ENCODE measurements at places on chromosomes 6 and 20. TPM values are rescaled to one million over a fixed set of nuclear protein-coding genes. Genes with fewer than 3 reads are reported as not detected.

DNA sequence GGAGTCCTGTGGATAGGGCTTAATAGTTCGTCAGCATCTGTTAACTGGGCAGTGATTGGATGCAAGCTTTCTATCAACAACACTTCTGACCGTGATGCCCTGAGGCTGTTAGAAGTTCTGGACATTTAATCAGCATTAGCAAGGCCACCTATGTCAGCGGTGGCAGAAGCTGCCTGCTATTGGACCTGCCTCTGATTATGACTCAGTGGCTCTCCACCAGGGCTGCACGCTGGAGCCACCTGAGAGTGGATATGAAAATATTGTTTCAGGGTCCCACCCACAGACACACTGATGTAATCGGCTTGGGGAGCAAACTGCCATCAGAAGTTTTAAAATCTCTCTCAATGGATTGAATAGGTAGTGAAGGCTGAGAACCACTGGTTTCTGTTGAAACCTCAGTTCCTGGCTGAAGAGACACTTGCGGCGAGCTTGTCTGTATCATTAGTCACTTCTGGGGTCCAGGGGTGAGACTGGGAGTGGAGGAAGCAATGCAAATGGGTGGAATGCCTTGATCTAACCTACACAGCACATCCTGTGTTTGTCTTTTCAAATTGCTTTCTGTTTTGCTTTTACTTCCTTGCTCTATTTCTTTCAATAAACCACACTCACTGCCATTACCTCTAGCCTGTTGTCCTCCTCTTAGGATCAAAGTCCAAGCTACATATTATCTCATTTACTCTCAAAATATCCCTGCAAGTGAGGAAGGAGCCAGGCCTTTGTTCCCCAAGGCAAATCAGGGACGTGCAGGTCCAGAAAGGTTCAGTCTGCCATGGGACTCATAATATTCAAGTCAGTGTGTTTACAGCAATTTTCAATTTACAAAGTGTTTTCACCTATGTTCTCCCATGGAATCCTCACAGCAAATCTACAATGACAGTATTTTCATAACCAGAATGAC is 4.2 kb downstream of the CLIC5 start:
- H3K4me3 ChIP-seq = peak overlapping the region; percentile 56
- H3K27ac ChIP-seq = peak overlapping the region; percentile 90
- peak; percentile 79 for DNase-seq
- H3K27me3 ChIP-seq = peaks cover 3% of the 10 kb centered on the region
- H3K36me3 ChIP-seq = peaks cover 1% of the 10 kb centered on the region
- H3K4me1 ChIP-seq = peaks cover 59% of the 10 kb centered on the region

DNA sequence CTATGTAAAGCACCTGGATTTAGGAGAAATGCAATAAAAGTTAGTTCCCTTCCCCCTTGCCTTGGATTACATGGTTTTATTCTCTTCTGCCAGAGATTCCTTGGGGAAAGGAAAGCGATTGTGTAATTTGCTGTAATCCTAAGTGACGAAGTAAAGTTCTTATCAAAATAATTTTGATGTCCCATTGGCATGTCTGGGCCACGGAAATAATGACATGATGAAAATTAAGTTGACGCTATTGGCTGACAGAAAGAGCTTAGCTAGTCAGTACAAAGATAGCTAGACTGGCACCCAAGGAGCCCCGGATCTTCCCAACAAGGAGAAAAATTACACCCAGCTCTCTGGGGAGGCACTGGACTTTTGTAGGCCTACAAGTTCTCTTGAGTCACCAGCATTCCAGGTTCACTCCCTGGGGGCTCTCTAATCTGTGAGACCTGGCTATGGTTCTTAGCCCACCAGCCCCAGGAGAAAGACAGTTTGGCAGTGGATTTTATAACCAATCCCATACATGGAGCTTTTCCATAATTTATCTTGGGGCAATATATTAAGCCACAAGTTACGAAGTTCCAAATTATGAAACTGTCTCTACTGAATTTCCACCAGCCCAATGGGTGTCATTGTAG is 59.9 kb downstream of the FOXA2 start:
- no peaks in the 10 kb centered on the region for H3K27me3 ChIP-seq
- no peak for DNase-seq
- no peaks in the 10 kb centered on the region for H3K4me1 ChIP-seq
- no peak overlapping the region for H3K4me3 ChIP-seq

GRCh38 chr20:31260326-31260932 is 3.0 kb downstream of the DEFB115 start:
- no peak overlapping the region for H3K4me3 ChIP-seq
- DNase-seq = no peak
- H3K27ac ChIP-seq = no peak overlapping the region
- no peaks in the 10 kb centered on the region for H3K27me3 ChIP-seq

GRCh38 chr6:49284180-49284579 is 178.9 kb downstream of the MMUT start:
- H3K27me3 ChIP-seq = no peaks in the 10 kb centered on the region
- no peak for DNase-seq
- H3K36me3 ChIP-seq = no peaks in the 10 kb centered on the region
- no peaks in the 10 kb centered on the region for H3K4me1 ChIP-seq
- no peak overlapping the region for H3K27ac ChIP-seq
- no peak overlapping the region for H3K4me3 ChIP-seq

DNA sequence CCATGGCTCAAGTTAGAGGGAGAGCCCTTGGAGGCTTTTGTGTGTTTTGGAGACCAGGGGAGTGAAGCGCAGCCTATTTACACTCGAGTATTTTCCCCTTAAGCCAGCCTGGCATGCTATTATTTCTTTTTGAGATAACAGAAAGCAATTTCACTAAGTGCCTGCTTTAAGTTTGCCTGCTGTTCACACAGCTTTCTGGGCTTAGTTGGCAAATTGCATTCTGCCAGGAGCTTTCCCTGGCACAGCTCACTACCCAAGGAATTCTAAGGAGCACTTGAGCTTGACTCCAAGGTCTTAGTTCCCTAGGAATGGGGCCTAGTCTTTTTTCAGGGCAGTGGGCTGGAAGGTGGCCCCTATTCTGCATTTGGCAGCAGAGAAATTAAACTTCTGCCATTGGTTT is 19.0 kb upstream of the ASXL1 start:
- no peak overlapping the region for H3K4me3 ChIP-seq
- DNase-seq = no peak
- H3K27me3 ChIP-seq = no peaks in the 10 kb centered on the region
- peaks cover 15% of the 10 kb centered on the region for H3K36me3 ChIP-seq
- no peak overlapping the region for H3K27ac ChIP-seq
- H3K4me1 ChIP-seq = peaks cover 32% of the 10 kb centered on the region

DNA sequence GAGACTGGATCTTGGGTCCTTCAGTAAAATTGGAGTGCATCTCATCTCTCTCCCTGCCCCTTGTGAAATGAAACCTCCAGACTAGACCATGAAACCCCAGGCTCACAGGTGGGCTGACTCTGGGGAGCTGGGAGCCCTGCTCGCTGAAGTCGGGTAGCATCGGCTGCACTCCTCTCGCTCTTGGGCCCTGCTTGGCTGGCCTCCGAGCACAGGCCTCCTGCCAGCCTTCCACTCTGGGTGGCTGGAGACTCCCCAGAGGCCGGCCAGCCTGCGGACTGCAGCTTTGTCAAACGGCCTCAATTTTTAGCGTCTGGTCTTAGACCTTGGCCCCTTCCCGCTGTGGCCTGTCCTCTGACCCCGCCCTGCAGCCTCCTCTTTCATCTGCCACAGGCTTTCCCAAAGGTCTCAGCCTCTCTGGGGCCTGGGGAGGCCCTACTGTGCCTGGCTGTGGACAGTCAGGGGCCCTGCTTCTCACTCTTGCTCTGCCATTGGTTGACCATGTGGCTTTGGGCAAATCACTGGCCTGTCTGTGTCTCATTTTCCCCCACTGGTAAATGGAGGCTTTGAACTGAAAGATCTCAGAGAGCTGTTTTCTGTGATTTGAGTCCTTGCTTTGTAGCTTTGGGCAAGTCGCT is 45.1 kb downstream of the SRC start:
- H3K27ac ChIP-seq = no peak overlapping the region
- H3K4me1 ChIP-seq = no peaks in the 10 kb centered on the region
- no peaks in the 10 kb centered on the region for H3K27me3 ChIP-seq
- H3K4me3 ChIP-seq = no peak overlapping the region

GRCh38 chr6:71033171-71033570 is 76.3 kb upstream of the B3GAT2 start:
- DNase-seq = no peak
- H3K36me3 ChIP-seq = no peaks in the 10 kb centered on the region
- peaks cover 4% of the 10 kb centered on the region for H3K27me3 ChIP-seq

Gene NHSL1
- total RNA-seq = 1.4 TPM

Gene BPIFB1
- total RNA-seq = not detected
